Peyer's patch (tissue), 4 donors: ENCODE measurements at places on chromosomes 7 and 10. TPM values are rescaled to one million over a fixed set of nuclear protein-coding genes. Genes with fewer than 3 reads are reported as not detected.

DNA sequence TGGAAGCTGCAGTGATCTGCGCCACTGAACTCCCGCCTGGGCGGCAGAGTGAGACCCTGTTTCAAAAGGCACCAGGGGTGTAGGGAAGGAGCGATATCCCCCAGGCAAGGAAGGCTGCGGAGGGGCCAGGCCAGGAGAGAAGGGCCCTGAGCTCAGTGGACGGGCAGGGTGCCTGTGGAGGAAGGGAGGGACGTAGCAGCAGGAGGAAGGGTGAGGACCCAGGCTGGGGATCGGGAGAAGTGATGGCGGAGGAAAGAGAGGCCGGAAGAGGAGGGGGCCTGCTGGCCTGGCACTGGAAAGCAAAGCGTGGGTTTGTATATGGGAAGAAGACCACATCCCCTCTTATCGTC lies 45.6 kb downstream of the ALOX5 start:
- no peak for DNase-seq

DNA sequence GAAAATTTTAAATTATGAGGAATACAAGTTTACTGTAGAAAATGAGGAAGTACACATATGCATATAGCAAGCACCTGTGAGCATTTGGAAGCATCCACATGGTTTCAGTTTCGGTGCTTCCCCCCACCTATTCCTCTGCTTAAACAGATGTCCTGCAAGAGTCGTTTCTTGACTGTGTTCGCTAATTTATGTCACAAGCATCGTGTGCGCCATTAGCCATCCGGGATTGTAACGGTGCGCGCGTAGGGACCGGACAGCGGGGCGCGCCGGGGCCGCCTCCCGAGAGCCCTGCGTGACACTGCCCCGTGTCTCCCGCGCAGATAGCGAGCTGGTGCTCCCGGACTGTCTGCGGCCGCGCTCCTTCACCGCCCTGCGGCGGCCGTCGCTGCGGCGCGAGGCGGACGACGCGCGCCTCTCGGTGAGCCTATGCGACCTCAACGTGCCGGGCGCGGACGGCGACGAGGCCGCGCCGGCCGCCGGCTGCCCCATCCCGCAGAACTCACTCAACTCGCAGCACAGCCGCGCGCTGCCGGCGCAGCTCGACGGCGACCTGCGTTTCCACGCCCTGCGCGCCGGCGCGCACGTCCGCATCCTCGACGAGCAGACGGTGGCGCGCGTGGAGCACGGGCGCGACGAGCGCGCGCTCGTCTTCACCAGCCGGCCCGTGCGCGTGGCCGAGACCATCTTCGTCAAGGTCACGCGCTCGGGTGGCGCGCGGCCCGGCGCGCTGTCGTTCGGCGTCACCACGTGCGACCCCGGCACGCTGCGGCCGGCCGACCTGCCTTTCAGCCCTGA lies 90.9 kb downstream of the NEURL1 start:
- DNase-seq: peak; percentile 35

GRCh38 chr7:84477786-84478478 lies 283.3 kb upstream of the SEMA3A start:
- no peak for DNase-seq

HYAL4 gene
- total RNA-seq: not detected

DNA sequence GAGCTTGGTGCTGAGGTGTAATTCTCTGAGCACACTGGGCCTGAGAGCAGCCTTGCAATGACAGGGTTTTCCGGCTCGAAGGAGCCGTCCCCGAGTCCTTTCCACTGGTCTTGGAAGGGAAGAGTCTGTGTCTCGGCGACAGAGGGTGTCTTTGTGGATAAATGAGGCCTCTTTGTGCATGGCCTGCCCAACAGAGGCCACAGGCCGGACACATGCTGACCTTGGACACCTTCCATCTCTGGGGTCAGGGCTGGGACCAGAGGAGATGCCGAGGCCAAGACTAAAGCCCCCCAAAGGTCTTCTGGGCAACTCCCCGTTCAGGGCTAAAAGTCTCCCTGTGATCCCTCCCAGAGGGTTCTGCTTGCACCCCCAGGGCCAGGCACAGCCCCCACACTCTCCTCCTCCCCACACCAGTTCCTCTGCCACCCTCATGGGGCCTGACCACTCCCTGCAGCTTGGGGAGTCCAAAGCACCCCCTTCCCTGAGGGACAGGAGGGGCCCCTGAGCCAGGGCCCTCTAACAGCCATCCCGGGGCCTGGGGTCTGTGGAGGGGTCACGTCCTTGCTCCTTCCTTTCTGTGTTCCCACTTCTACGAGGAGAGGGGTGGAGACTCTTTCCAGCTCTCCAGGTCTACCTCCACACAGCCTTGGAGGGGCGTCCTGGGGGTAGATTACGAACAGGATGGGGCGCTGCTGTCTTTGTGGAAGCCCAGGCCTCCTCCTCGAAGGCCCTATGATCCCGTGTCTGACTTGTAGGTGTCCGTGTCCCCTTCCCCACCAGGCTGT lies 130.6 kb upstream of the FAM20C start:
- DNase-seq: no peak

GIGYF1 gene
- total RNA-seq: 41.3 TPM

- peak; percentile 58 for DNase-seq
These were observed 42.2 kb upstream of the PDGFA start for GRCh38 chr7:561631-562373.

SLC37A3 gene
- total RNA-seq: 83.2 TPM

DNA sequence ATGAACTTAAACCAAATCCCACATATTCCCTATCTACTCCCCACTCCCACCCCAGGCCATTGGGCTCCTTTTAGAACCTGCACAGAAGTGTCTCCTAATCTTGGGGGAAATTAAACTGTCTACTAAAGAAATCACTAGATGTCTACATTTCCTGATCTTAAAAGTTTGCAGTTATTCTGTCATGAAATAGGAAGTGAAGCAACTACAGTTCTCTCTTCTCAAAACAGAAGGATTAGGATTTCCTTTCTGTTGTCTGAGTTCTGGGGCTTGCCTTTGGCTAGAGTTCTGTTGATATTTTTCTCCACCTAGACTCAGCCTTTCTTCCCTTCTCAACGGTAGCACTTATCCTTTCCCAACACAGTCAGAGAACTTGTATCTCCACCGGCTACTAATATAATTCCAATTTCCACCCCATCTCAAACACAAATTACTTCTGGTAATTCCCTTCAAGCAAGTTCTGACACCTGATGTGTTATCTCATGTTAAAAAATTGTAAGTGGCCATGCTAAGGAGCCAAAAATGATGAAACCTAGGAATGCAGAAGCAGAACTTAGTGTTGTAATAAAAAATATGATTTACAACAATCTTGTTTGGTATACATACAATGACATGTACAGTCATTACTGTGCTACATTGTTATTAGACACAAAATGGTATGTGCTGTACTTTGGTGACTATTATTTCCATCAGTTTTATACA lies 12.1 kb downstream of the OR9A4 start:
- no peak for DNase-seq

GRCh38 chr7:98681951-98682350 lies 64.9 kb downstream of the NPTX2 start:
- DNase-seq: no peak

CYP3A4 gene
- 796 TPM for total RNA-seq

GRCh38 chr7:151867912-151868311 lies 9.0 kb downstream of the PRKAG2 start:
- DNase-seq: no peak

BAIAP2L1 gene
- 46.1 TPM for total RNA-seq

DAGLB gene
- total RNA-seq: 36.3 TPM

- DNase-seq: peak; percentile 38
These were observed 101.8 kb downstream of the PTPRE start for GRCh38 chr10:128008521-128009250.

BICC1 gene
- 1.1 TPM for total RNA-seq

GRCh38 chr10:63480237-63480636 lies 14.5 kb upstream of the JMJD1C start:
- DNase-seq: no peak

DNA sequence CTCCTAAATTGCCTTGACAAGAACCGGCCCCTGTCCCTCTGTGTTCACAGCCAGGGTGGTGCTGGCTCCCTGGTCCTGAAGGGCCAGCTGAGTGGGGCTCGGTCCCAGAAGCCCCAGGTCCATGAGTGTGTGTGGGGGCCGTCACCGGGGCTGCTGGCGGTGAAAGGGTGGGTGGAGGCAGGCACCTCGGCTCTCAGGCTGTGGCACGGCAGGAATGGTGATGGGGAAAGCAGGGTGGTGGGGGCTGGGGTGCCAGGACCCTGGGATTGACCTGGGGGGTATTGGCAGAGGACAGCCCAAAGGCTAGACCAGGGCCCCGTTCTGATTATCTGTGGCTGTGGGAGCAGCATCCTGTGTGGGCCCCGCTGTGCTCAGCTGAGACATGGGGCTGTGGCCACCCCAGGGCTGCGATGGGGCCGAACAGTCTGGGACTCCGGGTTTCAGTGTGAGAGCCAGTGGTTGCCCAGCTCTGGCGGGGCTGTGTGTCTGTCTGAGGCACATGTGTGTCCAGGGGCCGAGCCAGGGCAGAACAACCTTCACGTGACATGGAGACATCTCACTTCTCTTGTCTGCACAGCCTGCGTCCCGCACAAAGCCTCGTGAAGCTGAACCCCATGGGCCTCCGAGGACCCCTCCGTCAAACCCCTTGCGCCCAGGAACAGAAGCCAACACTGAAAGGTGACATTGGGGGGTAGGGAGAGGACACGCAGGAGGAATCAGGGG lies 144.2 kb downstream of the ELFN1 start:
- no peak for DNase-seq

SFTPD gene
- not detected for total RNA-seq

CALHM3 gene
- total RNA-seq: not detected
